Right lung (tissue), 10 donors: ENCODE measurements at places on chromosomes 6 and 20. TPM values are rescaled to one million over a fixed set of nuclear protein-coding genes. Genes with fewer than 3 reads are reported as not detected.

The GTSF1L gene
- not detected for polyA plus RNA-seq

DNA sequence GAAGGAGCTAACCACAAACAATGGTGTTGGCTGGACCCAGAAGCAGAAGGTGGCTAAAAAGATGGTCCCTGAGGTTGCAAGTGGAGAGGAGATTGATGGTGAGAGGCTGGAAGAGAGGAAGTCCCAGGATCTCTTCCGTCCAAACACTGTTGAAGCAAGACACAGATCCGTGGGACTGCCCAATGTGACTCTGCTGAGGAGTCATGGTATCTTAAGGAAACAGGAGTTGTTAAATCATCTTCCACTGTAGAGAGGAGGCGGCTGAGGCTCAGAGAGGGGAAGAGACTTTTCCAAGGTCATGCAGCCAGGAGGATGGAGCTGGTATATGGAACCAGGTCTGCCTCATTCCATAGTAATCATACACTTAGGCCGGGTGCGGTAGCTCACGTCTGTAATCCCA is 4.1 kb upstream of the ZNF335 start:
- DNase-seq, result no peak

- no peak for DNase-seq
Observed at GRCh38 chr6:7424967-7425807, 35.6 kb downstream of the RIOK1 start.

GRCh38 chr6:30657454-30657853 is 10.5 kb downstream of the C6orf136 start:
- no peak for DNase-seq

DNA sequence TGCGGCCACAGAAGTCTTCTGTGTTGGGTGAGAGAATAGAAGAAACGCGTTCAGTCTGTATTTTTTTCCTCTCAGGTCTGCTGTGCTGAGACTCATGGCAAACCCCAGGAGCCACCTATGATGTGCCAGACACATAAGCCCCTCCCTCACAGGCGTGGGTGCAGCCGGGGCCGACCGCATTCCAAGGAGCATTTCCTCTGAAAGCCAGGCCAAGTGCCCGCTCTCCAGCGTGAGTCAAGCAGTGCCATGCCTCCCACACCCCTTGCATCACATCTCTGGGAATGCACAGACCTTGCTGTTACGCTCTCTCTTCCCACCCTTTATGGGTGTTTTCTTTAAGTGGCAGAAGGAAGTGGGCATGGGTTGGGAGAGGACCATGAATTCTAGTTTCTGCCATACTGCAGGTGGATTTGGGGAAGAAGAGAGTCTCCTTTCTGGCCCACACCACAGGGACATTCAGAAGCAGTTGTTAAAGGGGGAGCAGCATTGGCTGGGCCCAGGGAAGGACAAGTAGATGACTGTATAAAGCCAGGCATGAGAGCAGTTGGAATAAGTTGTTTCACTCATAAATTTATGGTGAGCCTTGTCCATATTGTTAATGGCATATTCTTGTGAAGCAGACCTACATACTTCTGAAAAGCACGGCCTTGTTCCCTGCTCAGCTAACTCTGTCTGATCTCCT is 37.1 kb upstream of the TFAP2A start:
- peak; percentile 33 for DNase-seq

DNA sequence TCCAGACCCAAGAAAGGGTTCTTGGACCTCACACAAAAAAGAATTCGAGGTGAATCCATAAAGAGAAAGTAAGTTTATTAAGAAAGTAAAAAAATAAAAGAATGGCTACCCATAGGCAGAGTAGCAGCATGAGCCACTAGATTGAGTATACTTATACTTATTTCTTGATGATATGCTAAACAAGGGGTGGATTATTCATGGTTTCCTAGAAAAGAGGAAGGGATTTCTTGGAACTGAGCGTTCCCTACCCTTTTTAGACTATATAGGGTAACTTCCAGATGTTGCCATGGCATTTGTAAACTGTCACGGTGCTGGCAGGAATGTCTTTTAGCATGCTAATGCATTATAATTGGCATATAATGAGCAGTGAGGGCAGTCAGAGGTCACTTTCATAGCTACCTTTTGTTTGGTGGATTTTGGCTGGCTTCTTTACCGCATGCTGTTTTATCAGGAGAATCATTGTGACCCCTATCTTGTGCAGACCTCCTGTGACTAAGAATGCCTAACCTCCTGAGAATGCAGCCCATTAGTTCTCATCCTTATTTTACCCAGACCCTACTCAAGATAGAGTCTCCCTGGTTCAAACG is 44.3 kb downstream of the TENT5A start:
- DNase-seq, result no peak

DNA sequence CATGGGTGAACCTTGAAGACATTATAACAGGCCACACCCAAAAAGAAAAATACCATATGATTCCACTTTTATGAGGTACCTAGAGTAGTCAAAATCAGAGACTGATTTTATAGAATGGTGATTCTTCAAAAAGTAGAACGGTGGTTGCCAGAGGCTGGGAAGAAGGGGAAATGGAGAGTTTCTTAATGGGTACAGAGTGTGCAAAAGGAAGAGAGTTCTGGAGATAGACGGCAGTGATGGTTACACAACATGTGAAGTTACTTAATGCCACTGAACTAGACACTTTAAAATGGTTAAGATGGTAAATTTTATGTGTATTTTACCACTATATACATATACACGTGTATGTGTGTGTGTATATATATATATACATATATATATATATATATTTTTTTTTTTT is 80.8 kb downstream of the PRND start:
- no peak for DNase-seq

DNA sequence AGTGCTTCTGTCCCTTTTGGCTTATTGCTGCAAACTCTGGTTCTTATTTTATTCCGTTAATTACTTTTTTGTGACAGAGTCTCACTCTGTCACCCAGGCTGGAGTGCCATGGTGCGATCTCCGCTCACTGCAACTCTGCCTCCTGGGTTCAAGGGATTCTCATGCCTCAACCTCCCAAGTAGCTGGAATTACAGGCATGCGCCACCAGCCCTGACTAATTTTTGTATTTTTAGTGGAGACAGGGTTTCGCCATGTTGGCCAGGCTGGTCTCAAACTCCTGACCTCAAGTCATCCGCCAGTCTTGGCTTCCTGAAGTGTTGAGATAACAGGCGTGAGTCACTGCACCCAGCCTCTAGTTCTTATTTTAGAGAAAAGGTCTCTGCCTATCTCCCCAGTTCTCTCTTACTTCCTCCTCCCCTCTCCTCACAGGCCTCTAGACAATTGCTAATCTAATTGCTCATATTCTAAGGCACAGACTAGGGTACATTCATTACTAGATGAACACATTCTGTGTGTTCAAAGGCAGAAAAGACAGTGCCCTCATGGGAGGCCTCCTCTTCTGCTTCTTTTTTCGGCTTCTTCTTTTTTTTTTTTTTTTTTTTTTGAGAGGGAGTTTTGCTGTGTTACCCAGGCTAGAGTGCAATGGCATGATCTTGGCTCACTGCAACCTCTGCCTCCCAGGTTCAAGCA is 27.0 kb downstream of the EDEM2 start:
- DNase-seq, result no peak
